ENCODE measurements at places on chromosomes 4 and X.

DNA sequence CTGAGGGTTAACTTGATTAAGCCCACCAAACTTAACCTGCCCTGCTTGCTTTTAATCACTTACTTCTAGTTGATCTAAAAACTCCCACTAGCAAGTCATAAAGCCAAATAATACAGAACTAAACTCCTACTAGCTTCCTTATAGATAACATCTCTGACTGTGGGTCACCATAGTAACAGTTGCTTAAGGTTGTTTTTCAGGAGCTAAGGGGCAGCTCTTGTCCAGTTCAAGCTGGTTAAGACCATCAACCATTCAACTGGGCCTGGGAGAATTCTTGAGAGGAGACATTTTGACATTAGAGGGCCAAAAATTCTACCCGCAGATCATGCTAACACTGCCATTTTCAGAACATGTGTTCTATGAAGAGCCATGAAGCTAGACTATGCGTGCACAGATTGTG is 67.0 kb downstream of the UCHL1 start:
- no peak for DNase-seq

- DNase-seq: no peak
Observed at GRCh38 chr4:176340871-176341685, 21.3 kb downstream of the SPCS3 start.

GRCh38 chrX:43002526-43003203 is 224.7 kb upstream of the PPP1R2C start:
- DNase-seq: no peak

DNA sequence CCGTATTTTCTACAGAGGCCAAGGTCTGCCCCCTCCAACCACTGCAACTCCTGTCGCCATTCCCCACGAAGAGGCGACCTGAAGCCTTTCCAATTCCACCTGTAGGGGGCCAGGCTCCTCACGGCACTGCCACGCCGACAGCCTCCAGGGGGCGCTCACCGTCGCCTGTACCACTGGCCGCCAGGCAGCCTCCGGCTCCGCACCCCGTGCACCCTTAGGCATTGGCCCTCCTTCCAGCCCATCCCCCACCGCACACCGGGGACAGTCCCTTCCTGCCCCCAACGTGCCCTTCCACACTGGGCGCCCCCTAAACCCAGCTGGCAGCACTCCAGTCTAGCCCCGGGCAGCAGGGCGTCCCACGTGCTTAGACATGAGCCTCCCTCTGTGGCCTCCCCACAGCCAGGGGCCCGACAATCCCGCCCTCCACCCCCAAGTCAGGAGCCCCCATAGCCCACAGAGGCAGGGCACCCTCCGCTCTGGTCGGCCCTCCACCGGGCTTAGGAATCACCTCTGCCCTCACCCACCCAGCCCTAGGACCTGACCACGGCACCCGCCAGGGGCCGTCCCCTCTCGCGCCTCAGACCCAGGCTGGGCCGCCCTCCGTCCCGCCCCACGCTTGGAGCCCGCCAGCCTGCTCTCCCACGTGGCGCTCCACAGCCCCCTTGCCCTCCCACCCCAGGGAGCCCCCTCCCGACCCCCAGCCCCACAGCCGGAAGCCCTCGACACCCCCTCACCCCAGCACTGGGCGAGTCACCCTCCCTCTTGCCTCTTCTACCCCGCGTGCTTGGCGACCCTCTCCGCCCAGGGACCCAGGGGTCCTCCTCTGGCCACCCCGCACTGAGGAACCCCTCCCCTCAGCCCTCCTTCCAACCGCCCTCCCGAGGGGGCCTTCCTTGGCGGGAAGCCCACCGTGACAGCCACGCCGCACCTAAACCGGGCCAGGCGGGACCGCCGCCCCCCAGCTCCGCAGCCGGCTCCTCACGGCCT is 711 bp downstream of the PNMA6E start:
- DNase-seq: no peak

DNA sequence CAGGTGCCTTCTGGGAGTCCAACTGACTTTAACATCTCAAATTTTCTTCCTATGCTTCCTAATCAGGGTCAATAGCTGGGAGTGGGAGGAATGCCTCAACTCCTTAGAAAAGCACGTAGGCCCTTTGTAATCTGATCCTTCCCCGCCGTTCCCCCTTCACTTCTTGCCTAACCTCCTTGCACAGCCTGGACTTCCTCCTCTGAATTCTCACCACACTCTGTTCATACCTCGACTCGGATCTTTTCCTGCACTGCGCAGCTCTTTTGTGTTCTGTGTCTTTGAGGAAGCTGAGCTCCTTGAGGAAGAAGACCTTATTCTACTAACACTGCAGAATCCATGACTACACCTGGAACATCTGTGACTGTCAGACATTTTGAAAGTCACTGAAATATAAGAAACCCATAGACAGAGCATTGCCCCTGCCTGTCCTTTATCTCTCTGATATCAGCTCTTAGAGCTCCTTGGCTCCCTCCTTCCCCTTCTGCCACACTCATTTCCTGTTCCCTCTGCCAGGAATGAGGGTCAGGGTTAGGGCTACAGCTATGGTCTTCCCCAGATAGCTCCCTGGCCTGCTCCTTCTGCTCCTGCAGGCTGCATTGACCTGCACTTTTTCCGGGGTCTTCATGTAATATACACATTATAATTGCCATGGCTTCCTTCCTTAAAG is 140.2 kb upstream of the LDB2 start:
- no peak for DNase-seq

DNA sequence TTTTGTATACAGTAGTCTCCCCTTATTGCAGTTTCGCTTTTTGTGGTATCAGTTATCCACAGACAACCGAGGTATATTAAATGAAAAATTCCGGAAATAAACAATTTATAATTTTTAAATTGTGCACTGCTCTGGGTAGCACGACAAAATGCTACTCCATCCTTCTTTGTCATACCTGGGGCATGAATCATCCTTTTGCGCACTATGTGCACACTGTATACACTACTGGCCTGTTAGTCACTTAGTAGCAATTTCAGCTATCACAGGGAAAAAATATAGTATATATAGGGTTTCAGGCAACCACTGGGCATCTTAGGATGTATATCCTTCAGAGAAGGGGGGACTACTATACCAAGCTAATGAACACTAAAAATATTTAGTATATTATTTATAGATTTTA is 198.8 kb upstream of the FAT4 start:
- DNase-seq: no peak

DNA sequence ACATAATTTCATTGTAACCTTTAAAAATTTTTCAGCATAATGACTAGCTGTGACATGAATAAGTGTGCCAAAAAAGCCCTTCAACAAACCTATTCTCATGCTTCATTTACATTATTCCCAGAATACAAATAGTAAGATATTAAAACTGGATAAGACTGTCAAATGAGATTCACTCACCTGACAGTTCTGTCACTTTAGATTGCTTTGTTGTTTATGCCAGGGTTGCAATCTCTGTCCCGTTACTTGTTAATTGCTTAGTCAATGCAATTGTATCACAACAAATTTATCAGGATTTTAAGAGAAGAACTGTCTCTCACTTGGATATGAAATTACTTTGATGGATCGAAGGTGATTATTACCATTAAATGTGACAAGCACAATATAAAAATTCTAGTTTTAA is 616.0 kb upstream of the IGFBP7 start:
- no peak for DNase-seq

- no peak for DNase-seq
Observed at GRCh38 chrX:153320555-153321184, 897 bp downstream of the PNMA6F start.

DNA sequence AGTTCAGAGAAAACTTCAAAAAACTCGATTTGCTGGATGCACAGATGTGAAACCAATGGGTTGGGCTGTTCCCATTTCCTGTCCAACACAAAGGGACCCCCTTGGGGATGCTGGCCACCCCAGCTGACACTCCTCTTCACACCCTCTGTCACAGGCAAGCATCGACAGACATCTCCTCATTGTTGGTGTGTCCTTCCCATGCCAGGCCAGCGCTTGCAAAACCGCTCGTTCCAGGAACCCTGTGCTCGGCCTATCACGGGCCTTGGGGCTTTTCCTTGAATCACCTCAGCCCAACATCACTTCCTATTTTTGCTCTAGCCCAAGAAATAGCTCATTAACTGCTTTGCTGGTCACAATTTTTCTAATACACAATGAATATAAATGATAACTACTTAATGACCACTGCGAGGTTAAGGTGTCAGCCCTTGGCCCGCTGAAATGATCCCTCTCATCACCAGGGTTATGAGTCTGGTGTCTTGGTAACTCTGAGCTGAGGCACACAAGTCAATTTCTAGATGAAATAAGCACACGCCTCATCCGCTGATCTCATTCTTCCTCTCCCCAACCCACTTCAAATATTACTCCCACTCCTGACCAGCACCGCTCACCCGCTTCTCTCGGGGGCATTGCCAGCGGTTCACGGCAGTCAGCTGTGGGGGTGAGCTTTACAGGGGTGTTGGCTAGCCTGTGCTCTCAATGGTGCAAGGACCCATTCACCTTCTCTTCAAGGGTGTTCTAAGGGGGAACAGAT is 32.3 kb downstream of the BCOR start:
- no peak for DNase-seq

- no peak for DNase-seq
Observed at GRCh38 chr4:188728359-188728758, 589.1 kb downstream of the TRIML1 start.

DNA sequence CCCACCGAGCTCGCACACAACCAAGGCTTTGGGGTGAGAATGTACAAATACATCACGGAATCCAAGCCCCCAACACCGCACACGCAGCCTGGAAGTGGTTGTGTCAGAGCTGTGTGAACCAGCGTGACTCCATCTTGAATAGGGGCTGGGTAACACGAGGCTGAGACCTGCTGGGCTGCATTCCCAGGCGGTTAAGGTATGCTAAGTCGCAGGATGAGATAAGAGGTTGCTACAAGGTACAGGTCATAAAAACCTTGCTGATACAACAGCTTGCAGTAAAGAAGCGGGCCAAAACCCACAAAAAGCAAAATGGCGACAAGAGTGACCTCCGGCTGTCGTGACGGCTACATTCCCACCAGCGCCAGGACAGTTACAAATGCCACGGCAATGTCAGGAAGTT is 258.4 kb downstream of the DHRSX start:
- no peak for DNase-seq

GRCh38 chr4:78517050-78517652 is 34.4 kb upstream of the ANXA3 start:
- peak; percentile 25 for DNase-seq

- DNase-seq: peak; percentile 91
Observed at GRCh38 chrX:123962794-123963373, 1.4 kb downstream of the STAG2 start.

- no peak for DNase-seq
Observed at GRCh38 chr4:77072195-77072753, 3.5 kb downstream of the CCNI start.

- DNase-seq: no peak
Observed at GRCh38 chr4:67996127-67996526, 32.8 kb upstream of the TMPRSS11A start.

DNA sequence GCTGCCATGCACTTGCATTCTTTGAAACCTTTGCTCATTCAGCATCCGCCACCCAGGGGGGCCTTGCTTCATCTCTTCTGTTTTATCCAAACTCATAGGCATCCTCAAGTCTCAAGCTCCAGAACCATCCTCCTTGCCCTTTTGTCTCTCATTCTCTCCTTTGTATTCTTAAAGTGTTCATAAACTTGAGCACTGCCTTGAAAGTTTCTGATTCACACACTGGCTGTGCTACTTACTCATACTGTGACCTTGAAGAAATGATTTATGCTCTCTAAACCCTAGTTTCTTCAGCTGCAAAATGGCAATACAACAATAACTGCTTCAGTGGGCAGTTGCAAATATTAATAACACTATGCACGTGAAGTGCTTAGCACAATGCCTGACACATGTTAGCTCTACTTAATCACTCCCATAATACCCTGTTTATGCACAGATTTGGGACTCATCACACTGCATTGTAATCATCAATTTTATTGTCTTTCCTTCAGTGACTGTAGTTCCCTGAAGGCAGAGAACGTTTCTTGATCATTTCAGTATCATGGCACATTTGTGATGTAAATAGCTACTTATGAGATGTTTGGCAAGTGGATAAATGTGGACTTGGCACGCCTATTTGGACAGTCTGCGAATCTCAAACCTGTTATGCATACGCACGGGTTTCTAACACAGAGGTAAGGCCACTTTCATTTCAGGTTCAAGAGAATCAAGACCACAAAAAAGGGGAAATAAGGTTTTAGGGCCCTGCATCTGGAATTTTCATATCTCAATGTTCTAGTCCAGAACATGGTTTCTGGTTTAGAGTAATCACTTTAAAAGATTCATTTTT is 291.0 kb downstream of the LDB2 start:
- DNase-seq: no peak

- no peak for DNase-seq
Observed at GRCh38 chr4:68630371-68630770, 40.1 kb downstream of the UGT2B15 start.

DNA sequence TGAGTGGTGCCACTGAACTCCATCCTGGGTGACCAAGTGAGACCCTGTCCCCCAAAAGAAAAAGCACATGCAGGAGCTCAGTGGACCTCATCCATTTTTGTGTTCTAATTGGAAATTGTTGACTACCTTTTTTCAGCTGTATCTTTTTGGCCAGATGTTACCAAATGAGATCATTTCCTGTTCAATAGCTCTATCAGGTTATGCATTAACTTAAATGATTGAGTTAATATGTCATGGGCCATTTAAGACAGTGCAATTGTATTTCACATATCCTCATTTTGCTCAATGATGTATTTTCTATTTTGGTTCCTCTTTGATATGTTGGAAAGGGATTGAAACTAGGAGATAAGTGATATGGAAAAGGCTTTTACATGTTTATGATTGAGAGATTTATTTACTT is 26.2 kb upstream of the RHOH start:
- DNase-seq: no peak

DNA sequence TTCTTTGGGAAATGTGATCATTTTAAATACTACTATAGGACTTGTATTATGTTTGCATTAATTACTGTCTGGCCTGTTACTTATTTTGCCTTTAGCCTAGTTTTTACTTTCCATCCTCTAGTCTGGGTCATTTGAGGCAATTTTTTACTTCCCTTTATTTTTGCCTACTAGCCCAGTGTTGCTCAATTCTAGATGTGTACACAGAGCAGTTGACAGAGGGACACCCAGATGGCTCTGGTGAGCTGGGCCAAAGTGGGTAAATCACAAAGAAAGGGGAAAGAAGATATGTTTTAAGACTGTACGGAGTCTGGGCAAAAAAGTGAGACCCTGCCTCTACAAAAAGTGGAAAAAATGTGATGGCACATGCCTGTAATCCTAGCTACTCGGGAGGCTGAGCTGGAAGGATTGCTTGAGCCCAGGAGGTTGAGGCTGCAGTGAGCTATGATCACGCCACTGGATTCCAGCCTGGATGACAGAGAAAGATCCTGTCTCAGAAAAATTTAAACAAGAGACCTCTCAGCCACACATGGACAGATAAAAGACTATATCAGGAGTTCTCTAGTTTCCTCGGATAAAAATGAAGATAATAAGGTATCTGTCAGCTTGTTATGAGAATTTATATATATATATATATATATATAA is 35.7 kb downstream of the APOO start:
- no peak for DNase-seq

- DNase-seq: no peak
Observed at GRCh38 chr4:165299399-165300060, 27.9 kb upstream of the MSMO1 start.

DNA sequence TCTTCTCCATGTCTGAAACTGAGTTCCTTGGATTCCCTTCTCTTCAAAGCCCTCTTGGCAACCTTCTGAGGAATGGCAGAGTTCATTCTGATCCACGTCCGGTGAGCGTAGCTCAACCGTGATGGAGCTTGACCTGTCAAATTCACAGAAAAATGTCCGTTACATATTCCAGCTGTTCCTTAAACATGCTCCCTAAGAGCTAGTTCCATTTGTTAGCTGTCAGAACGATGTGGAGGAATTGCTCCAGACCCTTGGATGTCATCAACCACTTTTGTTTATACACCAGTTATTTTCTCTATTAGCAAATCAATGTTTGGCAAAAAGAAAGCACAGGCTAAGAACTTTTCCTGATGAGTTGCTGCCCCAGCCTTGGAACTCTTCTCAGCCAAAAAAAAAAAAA is 50.1 kb downstream of the NHS start:
- no peak for DNase-seq

Data from stromal cell of bone marrow (primary cell).